Activated CD4-positive, CD25-positive, alpha-beta regulatory T cell treated with anti-CD3 and anti-CD28 coated beads, Interleukin-2, amount 50 U/mL, for 72 hours (primary cell): ENCODE measurements at places on chromosomes 4 and X.

DNA sequence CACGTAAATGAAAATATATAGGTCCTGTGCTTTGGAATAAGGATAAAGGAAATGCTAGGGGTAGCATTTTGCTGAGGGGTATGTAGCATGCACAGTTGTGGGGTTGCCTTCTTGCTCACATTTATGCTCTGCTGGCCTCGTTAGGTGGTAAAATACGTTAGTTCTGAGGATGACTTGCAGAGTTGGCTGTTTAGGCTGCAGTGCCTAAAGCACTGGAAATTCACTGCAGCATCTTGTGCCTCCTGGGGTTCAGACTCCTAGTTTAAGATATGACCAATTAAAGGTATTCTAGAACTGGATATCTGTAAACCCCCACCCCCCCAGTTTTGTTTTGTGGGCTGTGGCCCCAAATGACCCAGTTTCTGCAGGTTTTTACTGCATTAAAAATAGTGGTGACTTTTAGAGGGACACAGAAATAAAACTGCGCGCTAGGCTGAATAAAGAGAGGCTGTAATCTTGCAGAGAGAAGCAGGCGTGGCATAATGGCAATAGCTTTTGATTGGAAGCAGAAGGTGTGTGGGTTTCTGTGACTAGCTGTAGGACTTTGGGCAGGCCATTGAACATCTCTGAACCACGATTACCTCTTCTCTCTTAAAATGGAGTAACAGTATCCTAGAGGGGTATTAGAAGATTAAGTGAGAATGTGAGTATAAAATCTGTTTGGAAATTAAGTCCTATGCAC, 79.3 kb downstream of the REPS2 start:
- DNase-seq = no peak

DNA sequence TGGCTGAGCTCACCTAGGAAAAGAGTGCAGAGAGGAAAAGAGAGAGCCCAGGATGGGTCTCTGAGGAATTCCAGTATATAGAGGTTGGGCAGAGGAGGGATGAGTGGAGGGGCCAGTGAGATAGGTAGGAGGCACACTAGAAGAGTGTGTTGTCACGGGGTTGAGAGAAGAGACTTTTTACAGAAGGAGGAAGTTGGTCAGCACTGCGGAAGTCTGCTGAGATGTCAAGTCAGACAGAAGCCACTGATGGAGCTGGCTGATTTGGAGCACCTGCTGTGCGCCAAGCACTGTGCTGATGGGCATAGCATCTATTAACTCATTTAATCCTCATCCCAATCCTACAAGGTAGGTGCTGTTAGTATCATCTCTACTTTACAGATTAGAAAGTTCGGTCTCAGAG, 60.4 kb downstream of the EFNB1 start:
- DNase-seq = no peak

- no peak for DNase-seq
Measured at GRCh38 chr4:140242357-140243277, 88.6 kb upstream of the MAML3 start.

DNA sequence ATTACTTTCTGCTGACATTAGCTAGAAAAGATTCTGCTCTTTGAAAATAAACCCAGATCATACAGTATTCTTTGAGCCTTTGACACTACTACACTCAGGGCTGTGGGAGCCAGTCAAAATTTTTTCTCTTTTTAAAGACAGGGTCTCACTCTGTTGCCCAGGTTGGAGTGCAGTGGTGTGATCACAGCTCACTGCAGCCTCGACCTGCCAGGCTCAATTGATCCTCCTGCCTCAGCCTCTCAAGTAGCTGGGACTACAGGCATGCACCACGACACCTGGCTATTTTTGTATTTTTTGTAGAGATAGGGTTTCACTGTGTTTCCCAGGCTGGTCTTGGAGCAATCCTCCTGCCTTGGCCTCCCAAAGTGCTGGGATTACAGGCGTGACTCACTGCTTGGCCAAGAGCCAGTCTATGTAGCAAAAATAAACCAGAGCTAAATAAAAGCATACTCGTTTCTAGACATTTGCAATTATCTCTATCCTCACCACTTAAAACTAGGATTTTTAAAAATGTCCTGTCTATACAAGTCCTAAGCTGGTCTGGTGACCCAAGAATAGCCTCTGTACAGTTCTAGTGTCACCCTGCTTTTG, 43.2 kb downstream of the AKAP4 start:
- DNase-seq = no peak

GRCh38 chrX:83535417-83536196, 27.5 kb downstream of the POU3F4 start:
- no peak for DNase-seq

DNA sequence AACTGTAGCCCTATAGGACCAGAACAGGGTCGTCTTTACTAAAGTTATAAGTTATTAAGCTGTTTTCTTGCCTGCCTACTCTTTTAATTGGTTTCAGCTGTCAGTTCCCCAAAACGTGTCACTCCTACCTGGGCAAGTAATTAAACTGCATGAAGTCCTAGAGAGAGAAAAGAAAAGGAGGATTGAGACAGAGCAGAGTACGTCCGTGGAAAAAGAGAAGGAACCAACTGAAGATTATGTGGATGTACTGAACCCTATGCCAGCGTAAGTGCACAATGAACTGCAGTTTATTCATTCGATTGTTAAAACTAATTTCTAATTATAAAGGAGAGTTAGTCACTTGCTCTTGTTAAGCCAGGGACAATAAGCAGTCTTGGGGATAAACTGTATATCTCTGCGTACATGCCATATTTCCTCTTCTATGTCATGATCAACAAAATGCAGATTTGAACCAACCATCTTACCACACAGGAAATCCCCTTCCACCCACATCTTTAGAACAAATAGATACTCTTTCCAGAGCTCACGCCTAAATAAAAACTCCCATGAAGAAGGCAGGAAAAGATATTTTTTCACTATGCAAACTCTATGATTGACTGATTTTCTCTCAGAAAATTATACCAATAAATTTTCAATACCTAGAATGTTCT, 22.8 kb downstream of the STAP1 start:
- no peak for DNase-seq

GRCh38 chr4:90798948-90799347, 671.8 kb downstream of the CCSER1 start:
- no peak for DNase-seq

GRCh38 chrX:136495043-136495442, 2.3 kb upstream of the HTATSF1 start:
- no peak for DNase-seq
